ENCODE measurements at places on chromosomes 3 and 15.

DNA sequence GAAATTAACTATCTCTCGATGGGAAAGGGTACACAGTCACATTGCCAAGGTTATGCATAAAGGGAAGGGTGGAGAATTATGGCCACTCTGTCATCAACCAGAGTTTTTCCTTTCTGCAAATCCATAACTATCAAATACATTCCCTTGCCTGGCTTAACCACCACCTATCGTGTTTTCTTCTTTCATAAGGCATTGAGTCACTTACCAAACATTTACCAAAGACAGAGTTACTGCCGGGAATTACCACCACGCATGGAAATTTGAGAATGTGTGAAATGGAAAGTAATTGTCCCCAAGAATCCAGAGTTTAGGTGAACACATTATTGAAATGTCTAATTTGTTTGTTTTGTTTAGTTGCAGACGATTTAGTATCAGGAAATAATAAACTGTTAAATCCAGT lies 134.3 kb upstream of the LRRN1 start:
- DNase-seq, result no peak

DNA sequence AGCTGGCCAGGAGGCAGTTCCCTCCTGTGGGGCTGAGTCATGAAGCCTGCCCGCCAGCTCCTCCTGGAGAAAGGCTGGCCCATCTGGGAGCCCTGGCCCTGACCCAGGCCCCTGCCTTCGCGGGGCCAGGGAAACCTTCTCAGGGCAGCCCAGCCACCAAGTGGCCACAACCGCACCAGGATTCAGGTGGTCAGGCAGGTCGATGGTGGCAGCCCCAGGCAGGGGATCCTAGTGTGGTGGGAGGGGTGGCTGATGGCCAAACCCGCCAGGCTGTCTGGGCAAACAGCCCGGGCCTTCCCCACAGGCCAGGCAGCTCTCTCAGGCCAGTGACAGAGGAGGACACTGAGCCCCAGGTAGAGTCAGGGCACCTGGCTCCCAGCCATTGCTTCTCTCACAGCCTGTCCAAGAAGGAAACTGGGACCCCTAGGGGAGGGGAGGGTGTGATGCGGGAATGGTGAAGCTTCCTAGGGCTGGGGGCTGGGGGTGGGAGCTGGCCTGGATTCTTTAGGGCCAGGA lies 1.2 kb downstream of the TWF2 start:
- DNase-seq, result no peak

GRCh38 chr15:96462768-96463750 lies 132.6 kb downstream of the NR2F2 start:
- no peak for DNase-seq

DNA sequence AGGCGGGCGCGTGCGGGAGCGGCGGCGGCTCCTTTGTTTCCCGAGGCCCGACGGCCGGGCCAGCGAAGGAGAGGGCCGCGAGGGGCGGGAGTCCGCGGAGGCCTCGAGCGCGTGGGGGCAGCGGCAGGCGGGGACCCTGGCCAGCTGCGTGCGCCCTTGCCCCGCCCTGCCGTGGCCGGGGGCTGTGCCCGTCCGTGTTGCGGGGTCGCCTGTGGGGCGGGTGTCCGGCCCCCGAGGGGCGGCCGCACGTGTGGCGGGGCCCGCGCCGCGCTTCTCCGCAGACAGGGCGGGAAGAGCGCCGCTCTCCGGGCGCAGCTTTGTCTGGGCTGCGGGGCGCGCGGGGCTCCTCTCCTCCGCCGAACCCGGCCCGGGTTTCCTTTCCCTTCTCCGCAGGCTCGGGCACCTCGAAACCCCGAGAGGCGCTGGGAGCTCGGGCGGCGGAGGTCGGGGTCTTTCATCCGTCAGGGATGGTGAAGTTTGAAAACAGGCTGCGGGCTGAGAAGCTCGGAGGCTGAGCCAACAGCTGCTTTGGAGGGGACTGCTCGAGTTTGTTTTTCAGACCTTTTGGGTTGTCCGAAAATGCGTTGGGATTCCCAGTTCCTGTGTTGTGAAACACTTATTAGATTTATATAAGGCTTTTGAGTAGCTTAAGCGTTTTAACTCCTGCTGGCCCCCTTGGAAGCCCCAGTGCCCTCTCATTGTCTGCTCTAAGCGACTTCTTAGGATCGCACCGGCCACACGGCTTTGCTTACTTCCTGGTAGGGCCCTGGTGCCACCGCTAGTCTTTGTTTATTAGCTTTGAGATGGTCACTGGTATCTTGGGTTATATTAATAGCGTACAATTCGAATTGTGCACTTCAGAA lies 817 bp downstream of the USP3 start:
- DNase-seq, result peak; percentile 37

DNA sequence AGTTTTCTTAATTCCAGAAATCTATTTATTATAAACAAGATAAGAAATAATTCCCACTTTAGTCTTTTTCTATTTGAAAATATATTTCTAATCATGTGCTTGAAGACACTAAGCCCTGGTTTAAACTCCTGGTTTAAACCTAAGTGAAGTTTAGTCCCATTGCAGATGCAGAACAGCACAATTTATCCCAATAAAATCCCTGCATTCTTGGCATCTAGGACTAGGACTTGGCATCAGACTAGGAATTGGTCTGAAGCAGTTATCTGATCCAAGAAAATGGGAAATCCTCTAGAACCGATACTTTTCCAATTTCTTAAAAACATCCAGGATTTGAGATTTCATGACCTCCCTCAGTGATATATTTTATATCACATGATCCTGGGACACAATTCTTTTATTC lies 168.8 kb upstream of the VEPH1 start:
- DNase-seq, result no peak

DNA sequence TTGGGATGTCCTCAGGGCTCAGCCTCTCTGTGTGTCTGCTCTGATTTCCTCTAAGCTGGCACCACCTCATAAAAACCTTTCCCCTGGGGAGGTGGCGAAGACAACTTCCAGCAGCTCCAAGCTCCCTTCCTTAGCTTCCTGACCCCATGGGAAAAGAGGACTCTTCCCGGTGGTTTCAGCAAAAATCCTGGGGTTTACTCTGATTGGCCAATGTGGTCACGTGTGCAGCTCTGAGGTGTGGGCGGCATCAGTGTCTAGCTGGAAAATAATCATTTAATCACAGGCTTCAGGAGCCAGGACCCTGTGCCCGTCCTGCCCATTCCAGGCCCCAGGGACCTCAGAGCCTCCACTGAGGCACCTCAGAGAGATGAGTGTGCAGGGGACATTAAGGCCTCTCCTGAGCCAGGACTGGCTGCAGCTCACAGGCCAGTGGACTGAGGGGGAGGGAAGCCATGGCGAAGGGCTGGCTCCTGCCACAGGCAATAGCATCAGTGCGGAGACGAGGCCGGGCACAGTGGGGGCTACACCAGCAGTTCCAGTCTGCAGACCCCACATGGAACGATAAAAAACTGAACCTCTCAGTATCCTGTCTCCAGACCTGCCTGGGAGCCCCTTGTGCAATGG lies 104.1 kb downstream of the TPRA1 start:
- DNase-seq, result no peak

DNA sequence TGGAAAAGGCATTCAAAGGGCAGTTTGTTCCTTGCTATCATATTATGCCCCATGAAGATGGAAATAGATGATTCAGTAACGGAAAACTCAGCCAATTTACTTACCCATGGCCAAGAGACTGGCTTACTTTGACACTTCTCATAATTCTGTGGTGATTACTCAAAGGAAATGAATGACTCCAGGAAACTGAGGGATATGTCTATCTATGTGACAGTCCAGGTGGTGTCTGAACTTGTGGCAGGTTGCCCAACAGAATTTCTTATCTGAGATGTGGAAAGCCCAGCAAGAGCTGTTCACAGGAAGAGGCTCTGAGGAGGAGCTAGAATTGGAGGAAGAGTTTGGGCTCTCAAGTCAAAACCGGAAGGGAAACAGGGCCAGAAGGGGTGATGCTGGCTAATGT lies 91.2 kb downstream of the KCNAB1 start:
- no peak for DNase-seq

- DNase-seq, result no peak
Measured at GRCh38 chr15:20409247-20409646, 132.4 kb downstream of the GOLGA6L6 start.

- DNase-seq, result no peak
Measured at GRCh38 chr3:48528754-48529153, 24.8 kb upstream of the SHISA5 start.

- no peak for DNase-seq
Measured at GRCh38 chr15:48631176-48631770, 14.2 kb downstream of the FBN1 start.

- DNase-seq, result no peak
Measured at GRCh38 chr3:52182196-52182595, 15.8 kb upstream of the ALAS1 start.

DNA sequence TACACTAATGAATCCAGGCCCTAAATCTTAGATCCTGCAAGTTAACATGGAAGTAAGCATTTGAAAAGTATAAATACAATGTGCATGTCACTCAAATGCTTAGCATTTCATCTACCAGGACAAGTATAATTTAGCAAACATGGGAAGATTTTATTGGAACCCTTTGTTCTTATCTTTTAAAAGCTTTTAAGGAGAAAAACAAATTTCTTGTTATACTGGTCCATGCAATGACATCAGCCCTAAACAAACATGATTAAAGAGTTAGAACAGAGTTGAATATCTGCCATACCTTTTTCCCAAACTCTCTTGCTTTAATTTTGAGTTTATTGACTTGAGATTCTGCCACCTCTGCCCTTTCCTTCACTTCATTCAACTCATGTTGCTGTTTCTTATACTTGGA lies 87.0 kb downstream of the HHLA2 start:
- no peak for DNase-seq

GRCh38 chr15:61682891-61683735 lies 377.1 kb downstream of the VPS13C start:
- no peak for DNase-seq

GRCh38 chr3:109005443-109005842 lies 51.8 kb upstream of the GUCA1C start:
- no peak for DNase-seq

- DNase-seq, result no peak
Measured at GRCh38 chr15:70723122-70723422, 40.3 kb downstream of the UACA start.

DNA sequence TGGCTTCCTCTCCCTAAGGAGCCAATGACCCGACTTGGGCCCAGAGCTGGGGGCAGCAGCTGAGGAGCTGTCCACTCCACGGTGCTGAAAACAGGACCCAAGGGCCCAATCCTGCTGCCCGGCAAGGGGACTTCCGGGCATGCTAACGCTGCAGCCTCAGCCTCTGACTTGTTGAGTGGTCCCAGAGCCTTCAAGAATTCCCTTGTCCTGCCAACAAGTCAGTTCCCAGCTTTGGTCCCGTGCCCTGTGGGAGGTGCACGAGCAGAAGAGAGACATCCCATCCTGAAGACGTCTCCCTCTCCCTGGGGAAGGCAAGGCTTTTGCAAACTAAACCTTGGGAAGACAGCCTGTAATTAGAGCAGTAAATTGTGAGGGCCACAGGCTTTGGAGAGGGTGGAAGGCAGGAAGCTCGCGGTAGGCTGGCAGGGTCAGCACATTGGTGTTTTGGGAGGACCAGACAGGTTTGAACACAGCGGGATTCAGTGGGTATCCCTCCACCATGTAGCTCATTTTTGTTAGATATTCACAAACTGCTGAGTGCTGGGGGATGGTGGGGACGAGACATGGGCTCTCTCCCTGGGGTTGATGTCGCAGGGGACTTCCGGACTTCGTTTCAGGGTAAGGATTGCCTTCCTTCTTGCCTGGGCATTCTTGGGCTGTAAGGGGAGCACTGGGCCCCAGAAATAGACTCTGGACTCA lies 29.8 kb upstream of the PRR23E start:
- DNase-seq, result no peak

DNA sequence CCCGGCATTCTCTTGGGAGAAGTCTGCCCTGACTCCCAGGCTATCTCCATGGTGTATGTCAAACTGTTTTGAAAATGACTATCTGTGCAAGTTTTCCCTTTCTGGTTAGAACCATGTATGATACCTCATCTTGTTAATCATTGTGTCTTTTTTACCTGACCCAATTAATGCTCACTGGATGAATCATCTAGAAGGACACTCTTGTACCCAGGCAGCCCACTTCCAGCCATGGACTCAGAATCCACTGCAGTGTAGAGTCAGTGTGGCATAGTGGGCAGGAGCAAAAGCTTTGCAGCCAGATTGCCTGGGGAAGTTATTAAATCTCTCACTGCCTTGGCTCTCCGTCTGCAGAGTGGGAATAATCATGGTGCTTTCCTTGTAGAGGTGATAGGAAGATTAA lies 1.2 kb downstream of the FAM3D start:
- DNase-seq, result no peak

Data from germinal center (tissue), 1 donor.